ENCODE measurements at places on chromosomes 7 and 10.

- DNase-seq, result no peak
Observed at GRCh38 chr7:92092210-92092609, 42.1 kb downstream of the CYP51A1 start.

DNA sequence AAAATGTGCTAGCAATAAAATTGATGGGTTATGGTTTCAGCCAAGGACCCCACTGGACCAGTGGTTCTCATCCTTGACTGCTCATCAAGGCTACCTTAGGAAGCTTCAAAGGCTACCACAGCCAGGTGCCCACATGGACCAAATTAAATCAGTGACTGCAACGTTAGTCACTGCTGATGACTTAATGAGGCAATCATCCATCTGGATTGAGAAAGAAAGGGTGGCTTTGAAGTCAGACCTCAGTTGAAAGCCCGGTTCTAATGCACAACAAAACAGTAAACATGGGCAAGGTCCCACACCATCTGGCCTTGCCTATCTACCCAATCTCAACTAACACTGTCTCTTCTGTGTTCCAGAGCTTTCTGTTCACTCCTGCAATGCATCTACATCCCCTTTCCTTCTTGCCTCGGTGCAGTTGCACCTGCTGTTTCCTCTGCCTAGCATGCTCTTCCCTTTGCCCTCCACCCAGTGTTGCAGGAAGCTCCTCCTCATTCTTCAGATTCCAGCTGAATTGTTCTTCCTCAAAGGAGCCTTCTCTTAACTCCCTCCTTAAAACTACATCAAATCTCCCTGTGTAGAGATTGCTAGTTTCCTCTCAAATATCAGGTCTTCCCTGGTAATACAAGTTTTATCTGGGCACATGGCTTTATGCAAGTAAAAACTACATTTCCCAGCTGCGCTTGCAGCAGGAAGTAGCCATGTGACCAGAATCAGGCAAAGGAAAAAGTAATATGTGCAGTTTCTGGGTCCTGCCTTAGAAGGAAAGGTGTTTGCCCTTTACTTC is 10.3 kb upstream of the KCNK18 start:
- no peak for DNase-seq

DNA sequence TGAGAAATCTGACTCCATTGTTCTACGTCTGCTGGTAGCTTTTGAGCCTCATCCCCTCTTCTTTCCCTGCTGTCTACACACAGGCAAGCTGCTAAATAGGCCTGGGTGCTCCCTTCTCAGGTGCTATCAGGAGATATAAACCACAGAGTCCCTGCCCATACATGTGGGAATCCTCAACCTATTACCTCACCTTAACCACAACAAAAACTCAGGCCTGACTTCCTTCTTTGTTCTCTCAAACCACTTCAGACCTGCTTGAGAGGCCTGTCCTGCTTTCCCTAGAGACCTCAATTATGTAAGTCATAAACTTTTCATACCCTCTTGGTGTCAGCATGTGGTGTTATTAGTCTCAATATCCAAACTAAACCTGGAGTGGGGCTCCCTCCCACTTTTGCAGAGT is 75.0 kb upstream of the MAGI2 start:
- DNase-seq, result no peak

DNA sequence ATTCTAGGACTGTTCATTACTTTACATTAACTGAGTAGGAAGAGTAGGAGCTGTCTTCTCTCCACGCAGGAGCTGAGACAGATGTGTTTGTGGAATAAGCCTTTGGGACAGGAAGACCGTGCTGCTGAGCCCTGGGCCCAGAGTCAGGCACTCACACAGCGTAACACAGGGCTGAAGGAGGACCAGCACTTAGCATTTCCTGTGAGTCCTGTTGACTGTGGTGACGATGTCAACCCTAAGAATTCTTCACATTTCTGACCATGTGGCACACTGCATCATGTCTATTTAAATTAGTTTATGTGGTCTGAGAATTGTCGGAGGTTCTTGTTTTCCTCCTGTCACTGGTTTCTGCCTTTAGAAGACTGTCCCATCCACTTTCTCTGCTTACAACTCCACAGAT is 117.2 kb downstream of the PIP4K2A start:
- DNase-seq, result peak; percentile 63

- DNase-seq, result no peak
Observed at GRCh38 chr7:26060733-26061677, 91.0 kb upstream of the NFE2L3 start.

GRCh38 chr7:44461387-44461786 is 29.1 kb downstream of the NUDCD3 start:
- DNase-seq, result peak; percentile 77

GRCh38 chr10:95183271-95184230 is 10.5 kb upstream of the ACSM6 start:
- DNase-seq, result peak; percentile 81

- no peak for DNase-seq
Observed at GRCh38 chr7:11923376-11923930, 91.5 kb upstream of the THSD7A start.

DNA sequence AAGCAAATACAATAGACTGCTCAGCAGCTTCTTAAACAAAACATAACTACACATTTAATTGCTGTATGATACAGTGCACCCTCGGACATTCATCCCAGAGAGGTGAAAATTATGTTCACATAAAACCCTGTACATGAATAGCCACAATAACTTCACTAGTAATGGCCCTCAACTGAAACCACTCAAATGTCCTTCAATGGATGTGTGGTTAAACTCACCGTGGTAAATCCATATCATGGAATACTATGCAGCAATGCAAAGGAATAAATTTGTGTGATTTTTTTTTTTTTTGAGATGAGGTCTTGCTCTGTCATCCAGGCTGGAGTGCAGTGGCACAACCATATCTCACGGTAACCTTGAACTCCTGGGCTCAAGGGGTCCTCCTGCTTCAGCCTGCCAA is 252.7 kb downstream of the TCERG1L start:
- no peak for DNase-seq

- no peak for DNase-seq
Observed at GRCh38 chr10:119254335-119254734, 47.0 kb downstream of the GRK5 start.

DNA sequence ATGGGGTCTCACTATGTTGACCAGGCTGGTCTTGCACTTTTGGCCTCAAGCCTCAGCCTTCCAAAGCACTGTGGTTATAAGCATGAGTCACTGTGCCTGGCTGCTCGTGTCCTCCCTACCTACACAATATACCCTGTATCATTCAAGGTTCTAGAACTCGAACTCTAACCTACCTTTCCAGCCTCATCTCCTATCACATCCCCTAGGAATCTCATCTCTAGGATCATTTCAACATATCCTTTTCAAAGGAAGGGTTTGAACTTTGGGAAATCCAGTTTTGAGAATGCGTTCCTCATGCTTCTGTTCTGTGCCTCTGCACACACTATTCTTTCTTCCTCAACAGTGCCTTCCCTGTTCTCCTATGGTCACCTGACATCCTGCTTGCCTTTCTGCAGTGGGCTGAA is 87.8 kb upstream of the RHEB start:
- no peak for DNase-seq

- no peak for DNase-seq
Observed at GRCh38 chr10:117476716-117477115, 65.8 kb upstream of the EMX2 start.

DNA sequence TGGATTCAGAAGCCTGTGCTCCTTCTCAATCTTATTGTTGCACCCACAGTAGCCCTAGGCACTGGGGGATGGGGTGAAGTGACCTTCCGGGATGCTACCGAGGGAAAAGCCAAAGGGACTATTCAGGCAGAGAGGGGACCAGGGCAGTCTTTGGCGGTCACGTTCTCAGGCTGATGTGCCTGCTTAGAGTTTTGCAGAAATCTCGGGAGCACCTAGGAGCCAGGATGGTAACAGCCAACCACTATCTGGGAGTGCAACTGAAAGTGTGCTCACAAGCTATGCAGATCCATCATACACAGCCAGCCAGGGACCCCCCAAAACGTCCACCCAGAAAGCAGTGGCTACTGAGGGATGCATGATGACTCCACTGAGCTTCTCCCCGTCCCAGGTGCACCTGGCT is 52.4 kb downstream of the CXCL12 start:
- DNase-seq, result no peak

DNA sequence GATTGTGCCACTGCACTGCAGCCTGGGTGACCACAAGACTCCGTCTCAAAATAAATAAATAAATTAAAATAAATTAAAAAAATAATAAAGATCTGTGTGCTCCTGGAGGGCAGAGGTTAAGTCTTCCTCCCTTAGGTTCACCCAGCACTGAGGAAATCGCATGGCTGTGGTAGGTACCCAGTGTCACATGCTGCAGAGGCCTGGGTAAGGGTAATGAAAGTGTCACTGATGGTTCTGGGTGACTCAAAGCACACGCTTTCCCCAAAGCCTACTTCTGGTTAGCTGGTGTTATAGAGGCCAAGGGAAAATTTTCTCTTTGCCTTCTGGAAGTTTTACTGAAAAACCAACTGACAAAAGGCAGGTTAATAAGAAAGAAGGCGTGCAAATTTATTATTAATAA is 88.8 kb upstream of the ITGB1 start:
- no peak for DNase-seq

DNA sequence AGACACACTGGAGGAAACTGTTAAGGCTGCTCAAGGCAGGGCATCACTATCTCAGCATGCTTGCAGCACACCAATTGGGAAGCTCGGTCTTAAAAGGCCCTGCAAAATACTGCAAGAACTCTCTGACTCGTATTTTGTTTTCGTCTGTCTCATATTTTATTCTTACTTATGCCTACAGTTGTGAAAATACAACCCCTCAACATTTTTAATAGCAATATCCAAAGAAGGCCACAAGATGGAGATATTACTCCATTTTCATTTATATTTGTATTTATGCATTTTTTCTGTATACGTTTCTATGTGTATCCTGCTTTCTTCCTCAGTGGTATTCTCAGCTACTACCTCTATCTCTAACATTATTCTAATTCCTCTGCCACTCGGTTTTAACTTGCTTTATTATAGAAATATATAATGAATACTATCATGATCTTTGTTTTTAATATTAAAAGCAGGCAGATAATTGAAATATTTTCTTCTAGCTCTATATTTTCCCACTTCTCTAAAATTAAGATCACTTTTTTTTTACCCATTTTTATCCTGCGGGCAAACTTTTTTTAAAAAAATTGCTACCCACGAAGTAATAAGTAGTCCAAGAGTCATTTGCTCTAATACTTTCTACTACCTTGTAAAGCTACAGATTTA is 10.0 kb downstream of the DNAJC1 start:
- no peak for DNase-seq

GRCh38 chr10:96646301-96646700 is 59.5 kb upstream of the TM9SF3 start:
- no peak for DNase-seq

GRCh38 chr7:757741-758163 is 30.7 kb upstream of the PRKAR1B start:
- DNase-seq, result no peak

- DNase-seq, result peak; percentile 46
Observed at GRCh38 chr10:49512121-49512809, 26.7 kb downstream of the ERCC6 start.

DNA sequence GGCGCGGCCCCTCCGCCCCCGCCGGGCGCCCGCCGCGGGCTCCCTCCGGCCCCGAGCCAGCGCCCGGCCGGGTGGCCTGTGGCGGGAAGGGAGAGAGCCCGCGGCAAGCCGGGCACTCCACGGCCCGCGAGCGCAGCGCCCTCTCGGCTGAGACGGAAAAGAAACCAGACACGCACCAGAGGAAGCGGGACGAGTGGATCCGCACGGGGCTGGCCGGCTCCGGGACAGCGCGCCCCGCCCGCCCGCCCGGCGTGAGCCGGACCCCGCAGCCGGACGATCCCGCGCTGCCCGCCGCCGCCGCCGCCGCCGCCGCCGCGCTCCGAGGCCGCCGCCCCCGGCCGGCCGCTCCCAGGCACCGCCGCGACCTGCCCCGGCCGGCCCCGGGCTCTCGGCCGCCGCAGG is 300 bp downstream of the ARHGAP21 start:
- DNase-seq, result peak; percentile 56

- DNase-seq, result no peak
Observed at GRCh38 chr7:70893971-70894715, 237.8 kb upstream of the GALNT17 start.

DNA sequence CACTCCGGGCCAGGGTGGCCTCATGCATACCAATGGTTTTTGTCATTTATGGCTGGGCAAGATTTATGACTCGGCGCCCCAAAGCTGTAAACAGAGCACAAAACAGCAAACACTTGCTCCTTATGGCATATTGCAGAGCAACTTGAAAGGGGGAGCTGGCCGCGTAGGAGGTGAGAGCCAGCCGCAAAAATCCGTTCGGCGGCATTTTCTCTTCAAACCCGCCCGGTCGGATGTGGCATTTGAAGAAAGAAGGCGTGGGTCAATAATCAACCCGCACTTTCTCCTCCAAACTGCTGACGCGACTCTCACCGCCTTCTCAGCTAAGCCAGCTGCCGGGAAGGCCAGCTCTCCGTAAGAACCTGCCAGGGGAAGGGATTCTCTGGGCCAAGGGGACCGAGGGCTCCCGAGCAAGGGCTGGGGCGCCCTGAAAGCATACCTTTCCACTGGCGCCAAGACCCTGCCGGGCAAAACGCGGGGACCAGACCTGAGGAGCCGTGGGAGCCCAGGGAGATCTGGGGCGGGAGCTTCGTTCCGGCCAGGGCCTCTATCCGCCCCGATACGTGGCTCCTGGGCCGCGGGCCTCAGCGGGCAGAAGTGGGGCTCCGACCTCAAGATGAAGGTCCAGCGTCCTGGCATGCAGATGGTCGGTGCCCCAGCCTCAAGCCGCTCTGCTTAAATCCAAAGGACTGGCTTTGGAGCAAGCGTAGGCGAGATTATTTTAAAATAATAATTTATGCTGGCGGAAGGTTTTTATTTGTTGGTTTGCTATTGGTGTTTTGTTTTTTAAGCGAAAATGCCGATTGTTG is 12.9 kb upstream of the HOXA2 start:
- DNase-seq, result no peak

- DNase-seq, result no peak
Observed at GRCh38 chr10:84340187-84340586, 11.8 kb downstream of the CCSER2 start.

GRCh38 chr10:116466715-116467422 is 39.2 kb downstream of the PNLIPRP3 start:
- DNase-seq, result no peak

DNA sequence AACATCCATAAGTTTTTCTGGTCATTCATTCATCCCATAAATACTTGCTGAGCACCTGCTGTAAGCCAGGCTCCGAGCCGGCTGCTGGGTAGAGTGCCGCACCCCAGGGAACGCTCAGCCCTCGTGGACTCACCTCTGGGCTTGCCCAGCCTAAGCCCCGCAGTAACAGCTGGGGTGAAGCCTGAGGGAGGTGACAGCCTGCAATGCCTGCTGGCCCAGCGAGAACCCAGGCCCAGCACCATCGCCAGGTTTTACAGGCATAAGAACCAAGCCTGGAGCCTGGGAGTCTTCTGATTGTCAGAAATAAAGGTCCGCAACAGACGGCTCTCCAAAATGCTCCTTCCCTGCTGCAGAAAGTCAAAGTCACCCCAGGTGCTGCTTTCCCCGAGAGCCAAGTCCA is 205.4 kb downstream of the ZMYND11 start:
- peak; percentile 25 for DNase-seq
